ENCODE measurements at places on chromosomes 6 and 20. TPM values are rescaled to one million over a fixed set of nuclear protein-coding genes. Genes with fewer than 3 reads are reported as not detected.

The ESR1 gene
- 2.3 TPM for total RNA-seq

The SLC26A8 gene
- not detected for total RNA-seq

The SLC16A10 gene
- total RNA-seq = 12.5 TPM

The C20orf141 gene
- total RNA-seq = 4.4 TPM

The OPRL1 gene
- 2.9 TPM for total RNA-seq

The MRPS26 gene
- total RNA-seq = 75.8 TPM

The RNASET2 gene
- total RNA-seq = 180 TPM

DNA sequence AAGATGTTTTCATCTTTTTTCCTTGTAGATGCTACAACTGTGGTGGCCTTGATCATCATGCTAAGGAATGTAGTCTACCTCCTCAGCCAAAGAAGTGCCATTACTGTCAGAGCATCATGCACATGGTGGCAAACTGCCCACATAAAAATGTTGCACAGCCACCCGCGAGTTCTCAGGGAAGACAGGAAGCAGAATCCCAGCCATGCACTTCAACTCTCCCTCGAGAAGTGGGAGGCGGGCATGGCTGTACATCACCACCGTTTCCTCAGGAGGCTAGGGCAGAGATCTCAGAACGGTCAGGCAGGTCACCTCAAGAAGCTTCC lies 101.5 kb downstream of the POPDC3 start:
- no peaks in the 10 kb centered on the region for H3K27me3 ChIP-seq
- H3K36me3 ChIP-seq = no peaks in the 10 kb centered on the region
- no peak overlapping the region for H3K27ac ChIP-seq
- no peaks in the 10 kb centered on the region for H3K4me1 ChIP-seq

GRCh38 chr20:24695529-24696225 lies 226.2 kb downstream of the SYNDIG1 start:
- no peak overlapping the region for H3K4me3 ChIP-seq
- H3K27me3 ChIP-seq = no peaks in the 10 kb centered on the region
- no peak for DNase-seq
- H3K36me3 ChIP-seq = no peaks in the 10 kb centered on the region

GRCh38 chr6:35550437-35550836 lies 37.7 kb upstream of the TULP1 start:
- no peaks in the 10 kb centered on the region for H3K27me3 ChIP-seq
- DNase-seq = no peak
- H3K4me3 ChIP-seq = no peak overlapping the region
- no peaks in the 10 kb centered on the region for H3K36me3 ChIP-seq
- H3K27ac ChIP-seq = no peak overlapping the region

DNA sequence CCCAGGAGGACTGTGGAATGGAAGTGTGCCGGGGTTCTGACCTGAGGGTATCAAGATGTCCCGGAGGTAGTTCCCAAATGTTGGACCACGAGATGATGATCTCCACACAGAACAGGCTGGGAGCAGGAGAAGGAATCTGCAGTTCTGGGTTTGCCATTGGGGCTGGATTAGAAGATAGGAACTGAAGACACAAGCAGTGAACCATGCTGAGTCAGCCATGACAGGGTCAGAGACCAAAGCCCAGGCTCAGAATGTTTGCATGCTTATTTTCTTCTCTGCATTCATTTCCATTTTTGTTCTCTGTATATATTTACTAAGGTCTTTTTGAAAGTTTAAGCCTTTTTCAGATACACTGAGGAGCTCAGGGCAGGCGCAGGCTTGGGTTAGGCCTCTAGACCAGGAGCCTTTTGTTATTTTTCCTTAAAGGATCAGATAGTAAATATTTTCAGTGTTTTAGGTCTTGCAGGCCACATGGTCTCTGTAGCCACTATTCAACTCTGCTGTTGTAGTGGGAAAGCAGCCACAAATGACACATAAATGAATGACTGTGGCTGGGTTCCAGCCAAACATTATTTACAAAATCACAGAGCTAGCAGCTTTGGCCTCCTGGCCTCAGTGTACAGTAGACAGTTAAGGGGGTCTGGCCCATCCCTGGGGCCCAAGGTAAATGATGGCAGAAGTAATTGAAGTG lies 28.5 kb downstream of the SLC35D3 start:
- no peak overlapping the region for H3K27ac ChIP-seq
- no peak overlapping the region for H3K4me3 ChIP-seq
- no peaks in the 10 kb centered on the region for H3K27me3 ChIP-seq
- no peaks in the 10 kb centered on the region for H3K36me3 ChIP-seq
- no peaks in the 10 kb centered on the region for H3K4me1 ChIP-seq

DNA sequence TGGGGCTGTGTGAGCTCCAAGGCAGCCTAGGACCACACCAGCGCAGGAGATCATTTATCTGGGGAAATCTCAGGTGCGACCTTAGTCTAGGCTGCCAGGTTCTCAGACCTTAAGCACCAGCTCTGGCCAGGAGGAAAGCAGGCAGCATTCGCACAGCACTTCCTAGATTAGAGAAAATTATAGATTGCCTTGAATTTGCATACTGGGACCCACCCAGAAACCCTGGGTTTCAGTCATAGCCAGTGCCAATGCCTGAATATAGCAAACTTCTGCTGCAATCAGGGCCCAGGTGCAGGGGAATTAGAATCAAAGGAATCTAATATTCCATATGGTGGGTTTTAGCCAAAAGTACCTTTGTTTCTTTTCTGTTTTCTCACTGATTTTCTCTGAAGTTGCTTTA lies 204.3 kb upstream of the CST7 start:
- no peaks in the 10 kb centered on the region for H3K27me3 ChIP-seq
- no peaks in the 10 kb centered on the region for H3K36me3 ChIP-seq
- H3K4me3 ChIP-seq = no peak overlapping the region
- H3K27ac ChIP-seq = no peak overlapping the region
- no peak for DNase-seq
- no peaks in the 10 kb centered on the region for H3K4me1 ChIP-seq
